ENCODE measurements at places on chromosomes 11 and 22.

GRCh38 chr11:127470306-127470884 lies 469.8 kb upstream of the KIRREL3 start:
- no peak for ATAC-seq

GRCh38 chr11:61732705-61733104 lies 19.7 kb upstream of the MYRF start:
- no peak for ATAC-seq

GRCh38 chr11:75576499-75576918 lies 14.5 kb downstream of the SERPINH1 start:
- peak; percentile 88 for ATAC-seq

DNA sequence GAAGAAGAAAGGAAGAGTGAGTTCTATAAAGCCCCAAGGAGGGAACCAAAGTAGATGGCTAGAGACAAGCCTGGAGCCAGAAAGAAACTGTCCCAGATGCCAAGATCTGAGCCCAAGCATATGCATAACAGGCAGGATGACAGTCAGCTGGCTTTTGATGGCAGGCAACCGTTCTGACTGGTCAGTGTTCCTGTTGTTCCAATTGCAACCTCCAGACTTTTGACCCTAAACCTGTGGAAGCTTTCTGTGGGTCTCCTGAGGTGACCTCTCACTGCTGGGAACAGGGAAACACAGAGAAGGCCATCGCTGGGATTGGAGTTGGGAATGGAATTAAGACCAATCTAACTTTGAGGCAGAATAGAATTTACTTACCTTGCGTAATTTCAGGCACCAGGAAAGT lies 21.6 kb upstream of the NNMT start:
- no peak for ATAC-seq

GRCh38 chr11:12611352-12611751 lies 62.9 kb upstream of the TEAD1 start:
- ATAC-seq: no peak

GRCh38 chr11:19281041-19281440 lies 40.3 kb upstream of the E2F8 start:
- no peak for ATAC-seq

- peak; percentile 25 for ATAC-seq
Measured at GRCh38 chr11:22193348-22194051, 615 bp downstream of the ANO5 start.

- no peak for ATAC-seq
Measured at GRCh38 chr11:123797541-123797940, 8.6 kb downstream of the OR6M1 start.

DNA sequence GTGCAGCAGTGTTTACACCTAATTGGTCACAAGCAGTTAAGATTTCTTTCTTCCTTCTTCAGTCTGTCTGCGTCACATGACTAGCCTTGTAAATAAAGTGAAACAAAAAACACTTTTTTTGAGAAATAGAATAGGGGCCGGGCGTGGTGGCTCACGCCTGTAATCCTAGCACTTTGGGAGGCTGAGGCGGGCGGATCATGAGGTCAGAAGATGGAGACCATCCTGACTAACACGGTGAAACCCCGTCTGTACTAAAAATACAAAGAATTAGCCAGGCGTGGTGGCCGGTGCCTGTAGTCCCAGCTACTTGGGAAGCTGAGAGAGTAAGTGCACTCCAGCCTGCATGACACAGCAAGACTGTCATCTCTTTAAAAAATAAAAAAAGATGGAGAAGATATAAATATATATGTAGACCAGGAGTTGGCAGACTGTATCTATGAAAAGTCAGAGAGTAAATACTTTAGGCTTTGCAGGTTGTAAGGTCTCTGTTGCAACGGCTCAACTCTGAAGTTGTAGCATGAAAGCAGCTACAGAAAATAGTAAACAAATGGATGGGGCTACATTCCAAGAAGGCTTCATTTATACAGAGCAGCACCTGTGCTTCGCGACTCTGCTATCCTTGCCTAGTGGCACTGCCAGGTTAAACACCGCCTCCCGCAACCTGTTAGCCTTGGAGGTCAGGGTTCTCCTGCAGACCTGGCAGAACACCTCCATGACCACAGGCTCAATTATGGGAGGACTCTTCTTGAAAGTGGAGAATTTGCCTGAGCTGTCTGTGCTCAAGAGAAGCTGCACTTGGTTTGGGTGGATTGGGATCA lies 55.9 kb downstream of the PPP6R2 start:
- no peak for ATAC-seq

GRCh38 chr11:94664346-94664745 lies 97.2 kb downstream of the PIWIL4 start:
- no peak for ATAC-seq

DNA sequence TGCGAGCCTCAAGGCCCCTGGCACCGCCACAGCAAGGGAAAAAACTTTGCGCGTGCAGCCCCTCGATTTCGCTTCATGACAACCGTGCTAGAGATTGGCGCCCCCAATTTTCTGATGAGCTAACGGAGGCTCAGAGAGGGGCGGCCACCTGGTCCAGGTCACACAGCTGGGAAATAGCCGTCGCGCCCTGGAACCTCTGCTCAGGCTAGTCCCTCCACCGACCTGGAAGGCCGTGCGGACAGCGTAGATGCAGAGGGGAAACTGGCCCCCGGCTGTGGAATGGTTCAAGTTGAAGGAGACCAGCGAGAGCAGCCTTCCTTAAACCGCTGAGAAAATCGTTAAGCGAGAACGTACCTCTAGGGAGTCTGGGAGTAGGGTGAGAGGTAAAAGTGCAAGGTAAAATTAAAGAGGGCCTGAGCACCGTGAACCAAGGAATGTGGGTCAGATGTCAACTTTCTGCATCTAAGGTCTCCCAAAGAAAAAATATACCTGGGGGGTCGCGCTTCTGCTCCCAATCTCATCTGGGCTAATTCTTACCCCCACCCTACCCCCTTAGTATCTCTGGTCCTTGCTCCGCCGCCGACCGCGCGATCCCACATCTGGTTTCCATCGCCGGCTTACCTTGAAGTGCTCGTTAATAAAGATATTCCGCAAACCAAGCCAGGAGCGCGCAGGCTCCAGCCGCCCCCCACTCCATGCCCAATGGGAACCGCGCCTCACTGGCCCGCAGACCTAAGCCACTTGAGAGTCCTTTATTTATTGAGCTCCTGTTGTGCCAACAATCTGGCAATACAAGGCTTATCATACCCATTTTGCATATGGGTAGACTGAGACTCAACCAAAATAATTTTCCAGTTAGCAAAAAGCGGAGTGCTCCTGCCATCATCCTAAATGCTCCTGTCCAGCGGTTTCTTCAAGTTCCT lies 1.7 kb upstream of the ALX4 start:
- no peak for ATAC-seq

Measured in stimulated activated memory B cell treated with anti-CD40 and anti-IgM and Interleukin-4, amounts not matched to agents 10 μg/mL and 1 μg/mL and 100 μg/mL, for 72 hours (primary cell).